CD8-positive, alpha-beta T cell (primary cell): ENCODE measurements at places on chromosomes 2 and 18. TPM values are rescaled to one million over a fixed set of nuclear protein-coding genes. Genes with fewer than 3 reads are reported as not detected.
A peak's percentile ranks its signal among the peaks of the same experiment; 100 is the strongest.

UGT1A3 gene
- not detected for total RNA-seq

TBC1D8 gene
- 1.1 TPM for total RNA-seq

SIX3 gene
- total RNA-seq, result not detected

GRCh38 chr18:74613381-74613780, 15.7 kb downstream of the ZNF407 start:
- no peak for DNase-seq

ERMN gene
- total RNA-seq, result 20.7 TPM

- DNase-seq, result peak; percentile 20
These were observed 1.4 kb upstream of the TTL start for GRCh38 chr2:112480530-112481049.

DNA sequence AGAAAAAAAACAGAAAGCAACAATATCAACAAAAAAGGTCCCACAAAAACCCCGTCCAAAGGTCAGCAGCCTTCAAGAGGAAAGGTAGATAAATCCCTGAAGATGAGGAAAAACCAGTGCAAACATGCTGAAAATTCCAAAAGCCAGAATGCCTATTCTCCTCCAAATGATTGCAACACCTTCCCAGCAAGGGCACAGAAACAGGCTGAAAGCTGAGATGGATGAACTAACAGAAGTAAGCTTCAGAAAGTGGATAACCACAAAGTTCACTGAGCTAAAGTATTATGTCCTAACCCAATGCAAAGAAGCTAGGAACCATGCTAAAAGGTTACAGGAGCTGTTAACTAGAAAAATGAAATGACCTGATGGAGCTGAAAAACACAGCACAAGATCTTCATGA, 226.4 kb upstream of the DSEL start:
- DNase-seq, result no peak

DNA sequence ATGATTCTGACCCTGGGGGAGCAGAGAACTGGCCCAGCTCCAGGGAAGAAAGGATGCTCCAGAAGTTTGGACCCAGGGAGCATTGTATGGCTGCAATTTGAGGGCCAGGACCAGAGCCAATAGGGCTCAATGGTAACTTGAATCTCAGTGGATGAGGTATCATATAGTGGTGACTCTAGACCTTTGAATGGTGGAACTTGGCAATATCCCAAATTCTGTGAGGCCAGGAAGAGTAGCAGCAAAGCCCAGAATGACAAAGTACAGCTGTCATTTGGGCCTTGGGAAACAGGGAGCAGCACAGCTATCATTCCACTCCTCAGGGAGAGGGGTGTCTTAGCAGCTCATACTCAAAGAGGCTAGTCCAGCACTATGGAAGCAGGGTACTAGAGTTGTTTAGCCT, 332.9 kb upstream of the RBMS1 start:
- DNase-seq, result no peak
